ENCODE measurements at places on chromosomes 6 and 20. TPM values are rescaled to one million over a fixed set of nuclear protein-coding genes. Genes with fewer than 3 reads are reported as not detected.

Gene HLA-DRB5
- 0.29 TPM for polyA plus RNA-seq

Gene LY6G6C
- polyA plus RNA-seq: not detected

Gene IL17A
- polyA plus RNA-seq: not detected

Gene NCOA5
- polyA plus RNA-seq: 7.6 TPM

Data from heart right ventricle (tissue), 16 donors.